ENCODE measurements at places on chromosomes 5 and 9.

GRCh38 chr9:113220467-113221002 lies 542 bp downstream of the FKBP15 start:
- DNase-seq, result no peak

- DNase-seq, result no peak
Measured at GRCh38 chr9:104091116-104091515, 3.0 kb upstream of the SMC2 start.

- no peak for DNase-seq
Measured at GRCh38 chr5:175479125-175479881, 943 bp downstream of the SFXN1 start.

DNA sequence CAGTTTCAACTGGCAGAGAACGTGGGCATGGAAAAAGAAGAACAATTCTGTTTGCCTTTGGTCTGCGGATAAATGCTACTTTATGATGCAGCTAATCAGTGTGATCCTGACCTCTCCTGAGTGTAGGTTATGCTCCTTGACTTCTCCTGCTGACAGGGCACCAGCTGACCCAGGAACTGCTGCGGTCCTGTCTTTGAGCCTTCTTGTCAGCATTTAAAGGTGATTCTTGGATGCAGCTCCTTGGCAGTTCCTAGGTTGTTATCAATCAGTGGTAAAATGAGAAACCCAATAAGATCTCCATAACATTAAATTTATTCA lies 150.3 kb upstream of the FGF10 start:
- no peak for DNase-seq

DNA sequence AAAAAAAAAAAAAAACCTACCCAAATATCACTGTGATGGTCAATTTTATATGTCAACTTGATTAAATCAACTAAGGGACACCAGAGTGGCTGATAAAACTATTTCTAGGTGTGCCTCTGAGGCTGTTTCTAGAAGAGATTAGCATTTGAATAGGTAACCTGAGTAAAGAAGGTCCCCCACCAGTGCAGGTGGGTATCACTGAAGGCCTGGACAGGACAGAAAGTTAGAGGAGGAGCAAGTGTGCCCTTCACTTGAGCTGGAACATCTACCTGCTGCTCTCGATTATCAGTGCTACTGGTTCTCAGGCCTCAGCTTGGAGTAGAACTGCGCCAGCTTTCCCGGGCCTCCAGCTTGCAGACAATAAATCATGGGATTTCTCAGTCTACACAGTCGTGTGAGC lies 88.7 kb downstream of the TLE1 start:
- DNase-seq, result no peak

GRCh38 chr5:633501-633955 lies 21.4 kb downstream of the CEP72 start:
- no peak for DNase-seq

GRCh38 chr5:164354139-164354751 lies 848.8 kb downstream of the MAT2B start:
- no peak for DNase-seq

Measured in AG09309 (cell line).